ENCODE measurements at places on chromosomes 2 and 18.

GRCh38 chr2:42169874-42170521 is 845 bp downstream of the EML4 start:
- no peak overlapping the region for H3K27ac ChIP-seq
- H3K36me3 ChIP-seq, result no peaks in the 10 kb centered on the region
- no peaks in the 10 kb centered on the region for H3K4me1 ChIP-seq
- peak; percentile 3 for DNase-seq

- H3K27me3 ChIP-seq, result peaks cover 17% of the 10 kb centered on the region
- H3K4me3 ChIP-seq, result no peak overlapping the region
- H3K36me3 ChIP-seq, result no peaks in the 10 kb centered on the region
- peaks cover 7% of the 10 kb centered on the region for H3K4me1 ChIP-seq
Observed at GRCh38 chr18:11309172-11309571, 159.8 kb upstream of the PIEZO2 start.

DNA sequence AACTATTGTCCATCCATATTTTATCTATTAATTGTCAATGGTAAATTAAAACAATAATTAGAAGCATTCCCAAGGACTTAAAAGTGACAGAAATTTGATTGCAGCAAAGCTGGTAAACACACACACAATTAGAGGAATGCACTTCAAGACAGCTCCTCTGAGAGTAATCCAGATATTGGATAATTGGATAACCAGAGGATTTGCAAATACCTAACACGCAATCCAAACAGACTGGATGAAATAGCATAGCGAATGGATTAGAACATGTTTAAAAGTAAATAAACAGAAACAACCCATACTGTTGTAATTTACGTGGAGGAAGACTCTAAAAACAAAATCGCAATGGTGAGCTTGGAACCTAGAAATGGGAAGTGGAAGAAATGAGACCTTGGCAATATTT is 239.8 kb downstream of the METTL4 start:
- no peaks in the 10 kb centered on the region for H3K27me3 ChIP-seq
- H3K27ac ChIP-seq, result no peak overlapping the region
- H3K36me3 ChIP-seq, result no peaks in the 10 kb centered on the region
- H3K4me3 ChIP-seq, result no peak overlapping the region
- DNase-seq, result no peak

GRCh38 chr2:227035711-227036367 is 128.2 kb downstream of the COL4A4 start:
- no peak overlapping the region for H3K27ac ChIP-seq
- no peaks in the 10 kb centered on the region for H3K4me1 ChIP-seq
- H3K4me3 ChIP-seq, result no peak overlapping the region
- peaks cover 12% of the 10 kb centered on the region for H3K27me3 ChIP-seq
- DNase-seq, result no peak
- no peaks in the 10 kb centered on the region for H3K36me3 ChIP-seq

- no peaks in the 10 kb centered on the region for H3K4me1 ChIP-seq
- no peak for DNase-seq
- no peaks in the 10 kb centered on the region for H3K27me3 ChIP-seq
- H3K4me3 ChIP-seq, result no peak overlapping the region
- no peak overlapping the region for H3K27ac ChIP-seq
- no peaks in the 10 kb centered on the region for H3K36me3 ChIP-seq
Observed at GRCh38 chr18:72768681-72769229, 99.0 kb downstream of the NETO1 start.

DNA sequence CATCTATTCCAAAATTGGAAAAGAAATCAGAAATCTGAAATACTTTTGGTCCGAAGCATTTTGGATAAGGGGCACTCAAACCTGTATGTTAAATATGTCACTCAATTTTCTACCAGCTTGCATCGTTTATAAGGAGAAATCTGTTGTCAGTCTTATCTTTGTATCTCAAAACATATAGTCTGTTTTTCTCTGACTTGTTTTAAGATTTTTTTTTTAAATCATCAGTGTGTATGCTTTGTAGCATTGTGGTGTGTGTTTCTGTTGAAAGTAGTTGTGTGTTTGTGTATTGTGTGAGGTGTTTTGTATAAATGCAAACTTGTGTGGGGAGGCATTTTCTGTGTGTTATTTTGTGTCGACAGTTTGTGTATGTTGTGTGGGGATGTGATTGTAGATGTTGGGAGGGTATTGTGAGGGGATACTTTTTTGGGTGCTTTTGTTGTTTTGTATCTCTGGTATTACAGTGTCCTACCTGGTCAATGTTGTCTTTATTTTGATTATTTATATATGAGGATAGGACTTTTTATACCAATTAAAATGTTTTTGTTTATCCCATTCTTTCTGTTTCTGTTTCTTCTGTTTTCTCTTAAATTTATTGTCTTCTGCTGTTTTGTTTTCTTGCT is 30.9 kb downstream of the SMCHD1 start:
- no peak overlapping the region for H3K4me3 ChIP-seq
- H3K4me1 ChIP-seq, result peaks cover 5% of the 10 kb centered on the region
- DNase-seq, result no peak
- H3K36me3 ChIP-seq, result peaks cover 54% of the 10 kb centered on the region

- no peak for DNase-seq
- no peak overlapping the region for H3K27ac ChIP-seq
- no peaks in the 10 kb centered on the region for H3K36me3 ChIP-seq
- H3K27me3 ChIP-seq, result no peaks in the 10 kb centered on the region
- no peak overlapping the region for H3K4me3 ChIP-seq
- H3K4me1 ChIP-seq, result no peaks in the 10 kb centered on the region
Observed at GRCh38 chr2:80114812-80115211, 189.7 kb downstream of the LRRTM1 start.

GRCh38 chr2:143223556-143223955 is 94.3 kb downstream of the ARHGAP15 start:
- no peak overlapping the region for H3K27ac ChIP-seq
- no peaks in the 10 kb centered on the region for H3K27me3 ChIP-seq
- no peaks in the 10 kb centered on the region for H3K4me1 ChIP-seq
- H3K36me3 ChIP-seq, result no peaks in the 10 kb centered on the region
- DNase-seq, result no peak

- H3K27ac ChIP-seq, result no peak overlapping the region
- H3K4me3 ChIP-seq, result no peak overlapping the region
- H3K4me1 ChIP-seq, result no peaks in the 10 kb centered on the region
- DNase-seq, result no peak
- peaks cover 54% of the 10 kb centered on the region for H3K36me3 ChIP-seq
- no peaks in the 10 kb centered on the region for H3K27me3 ChIP-seq
Observed at GRCh38 chr18:76957384-76958355, 135.3 kb downstream of the ZNF236 start.

GRCh38 chr2:67272195-67272594 is 124.9 kb upstream of the ETAA1 start:
- no peak overlapping the region for H3K27ac ChIP-seq
- no peaks in the 10 kb centered on the region for H3K36me3 ChIP-seq
- no peaks in the 10 kb centered on the region for H3K4me1 ChIP-seq
- no peaks in the 10 kb centered on the region for H3K27me3 ChIP-seq
- no peak for DNase-seq

DNA sequence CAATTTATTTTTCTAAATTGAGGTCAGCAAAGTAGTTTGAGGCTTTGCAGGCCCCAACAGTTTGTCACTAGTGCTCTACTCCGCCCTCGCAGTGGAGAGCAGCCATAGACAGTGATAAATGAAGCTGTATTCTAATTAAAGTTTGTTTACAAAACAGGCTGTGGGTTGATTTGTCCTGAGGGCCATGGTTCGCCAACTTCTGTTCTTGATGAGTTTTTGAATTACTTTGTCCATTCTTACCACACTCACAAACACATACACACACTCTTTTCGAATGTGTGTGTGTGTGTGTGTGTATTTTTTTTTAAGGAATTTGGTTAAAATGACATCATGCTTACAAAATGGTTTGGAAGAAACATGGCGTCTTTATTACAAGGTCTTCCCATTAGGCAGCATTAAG is 68.6 kb downstream of the MTCL1 start:
- H3K4me3 ChIP-seq, result no peak overlapping the region
- DNase-seq, result no peak
- no peaks in the 10 kb centered on the region for H3K36me3 ChIP-seq
- H3K4me1 ChIP-seq, result no peaks in the 10 kb centered on the region

DNA sequence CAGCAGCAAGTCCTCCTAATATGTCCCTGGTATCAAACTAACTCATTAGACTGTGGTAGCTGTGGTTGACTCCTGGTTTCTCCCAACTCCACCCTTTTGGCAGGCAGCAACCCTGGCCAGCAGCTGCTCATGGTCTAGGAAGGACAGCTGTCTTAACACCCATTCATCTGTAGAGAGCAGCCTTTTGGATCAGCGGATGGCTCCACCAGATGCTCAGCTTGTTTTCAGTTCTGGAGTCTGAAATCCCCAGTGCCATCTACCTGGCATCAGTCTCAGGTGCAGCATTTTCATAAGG is 100.5 kb downstream of the SPOPL start:
- DNase-seq, result no peak
- no peak overlapping the region for H3K27ac ChIP-seq
- H3K4me1 ChIP-seq, result no peaks in the 10 kb centered on the region
- H3K4me3 ChIP-seq, result no peak overlapping the region
- no peaks in the 10 kb centered on the region for H3K36me3 ChIP-seq

GRCh38 chr2:102604769-102605168 is 14.6 kb upstream of the SLC9A2 start:
- no peaks in the 10 kb centered on the region for H3K27me3 ChIP-seq
- H3K27ac ChIP-seq, result no peak overlapping the region
- H3K36me3 ChIP-seq, result no peaks in the 10 kb centered on the region

GRCh38 chr18:56913941-56914340 is 232.9 kb upstream of the BOD1L2 start:
- H3K27ac ChIP-seq, result no peak overlapping the region
- no peak overlapping the region for H3K4me3 ChIP-seq
- H3K36me3 ChIP-seq, result no peaks in the 10 kb centered on the region
- DNase-seq, result no peak
- no peaks in the 10 kb centered on the region for H3K4me1 ChIP-seq

DNA sequence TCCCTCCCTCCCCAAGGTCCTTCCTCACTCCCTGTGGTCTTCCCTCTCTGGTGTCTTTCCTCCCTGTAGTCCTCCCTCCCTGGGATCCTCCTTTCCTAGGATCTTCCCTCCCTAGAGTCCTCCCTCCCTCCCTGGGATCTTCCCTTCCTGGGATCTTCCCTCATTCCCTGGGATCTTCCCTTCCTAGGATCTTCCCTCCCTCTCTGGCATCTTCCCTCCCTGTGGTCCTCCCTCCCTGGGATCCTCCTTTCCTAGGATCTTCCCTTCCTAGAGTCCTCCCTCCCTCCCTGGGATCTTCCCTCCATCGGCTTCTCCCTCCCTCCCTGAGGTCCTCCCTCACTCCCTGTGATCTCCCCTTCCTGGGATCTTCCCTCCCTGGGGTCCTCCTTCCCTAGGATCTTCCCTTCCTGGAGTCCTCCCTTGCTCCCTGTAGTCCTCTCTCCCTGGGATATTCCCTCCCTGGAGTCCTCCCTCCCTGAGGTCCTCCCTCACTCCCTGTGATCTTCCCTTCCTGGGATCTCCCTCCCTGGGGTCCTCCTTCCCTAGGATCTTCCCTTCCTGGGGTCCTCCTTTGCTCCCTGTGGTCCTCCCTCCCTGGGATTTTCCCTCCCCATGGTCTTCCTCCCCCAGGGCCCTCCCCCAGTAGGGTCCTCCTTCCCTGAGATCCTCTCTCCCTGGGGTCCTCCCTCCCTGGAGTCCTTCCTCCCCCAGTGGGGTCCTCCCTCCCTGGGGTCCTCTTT is 23.0 kb downstream of the STK25 start:
- no peak overlapping the region for H3K4me3 ChIP-seq
- no peaks in the 10 kb centered on the region for H3K4me1 ChIP-seq
- H3K36me3 ChIP-seq, result peaks cover 2% of the 10 kb centered on the region
- no peaks in the 10 kb centered on the region for H3K27me3 ChIP-seq

GRCh38 chr2:118987886-118988285 is 45.9 kb downstream of the MARCO start:
- H3K36me3 ChIP-seq, result no peaks in the 10 kb centered on the region
- H3K4me3 ChIP-seq, result no peak overlapping the region
- H3K27me3 ChIP-seq, result peaks cover 13% of the 10 kb centered on the region
- H3K27ac ChIP-seq, result no peak overlapping the region
- DNase-seq, result peak; percentile 62

DNA sequence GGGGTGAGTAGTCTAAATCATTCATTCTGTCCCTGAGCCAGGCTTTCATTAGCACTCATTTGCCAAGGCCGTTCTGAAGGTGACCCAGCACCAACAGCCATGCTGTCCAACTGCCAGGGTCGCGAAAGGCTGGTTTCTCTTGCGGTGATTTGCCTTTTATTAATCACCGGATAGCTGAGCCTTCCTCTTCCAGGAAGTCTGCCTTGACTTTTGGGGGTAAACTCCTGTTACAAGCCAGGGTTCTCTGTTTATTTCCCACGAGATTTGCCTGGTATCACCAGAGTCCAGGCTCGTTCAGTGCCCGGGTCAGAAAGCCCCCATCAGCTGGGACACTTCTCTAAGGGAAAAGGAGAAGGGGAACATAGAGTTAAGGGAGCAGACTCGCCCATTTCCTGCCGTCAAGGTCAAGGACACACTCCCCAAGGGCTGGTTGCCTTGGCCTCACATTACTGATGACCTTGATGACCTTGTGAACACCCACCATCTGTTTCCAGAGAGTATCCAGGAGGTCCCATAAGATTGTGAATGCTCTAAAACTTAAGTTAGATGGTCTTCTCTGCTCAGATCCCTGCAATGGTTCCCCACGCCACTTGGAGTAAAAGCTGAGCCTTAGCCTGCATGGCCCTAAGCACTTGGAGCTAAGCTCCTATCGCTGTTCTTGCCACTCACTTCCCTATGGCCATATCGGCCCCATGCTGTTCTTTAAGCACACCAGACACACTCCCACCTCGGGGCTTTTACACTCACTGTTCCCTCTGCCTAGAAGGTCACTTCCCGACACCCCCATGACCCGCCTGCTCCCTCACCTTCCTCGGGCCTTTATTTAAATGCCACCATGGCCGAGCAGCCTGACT is 118.0 kb upstream of the STPG4 start:
- DNase-seq, result no peak
- no peaks in the 10 kb centered on the region for H3K27me3 ChIP-seq
- peaks cover 7% of the 10 kb centered on the region for H3K36me3 ChIP-seq
- H3K4me1 ChIP-seq, result peaks cover 34% of the 10 kb centered on the region

DNA sequence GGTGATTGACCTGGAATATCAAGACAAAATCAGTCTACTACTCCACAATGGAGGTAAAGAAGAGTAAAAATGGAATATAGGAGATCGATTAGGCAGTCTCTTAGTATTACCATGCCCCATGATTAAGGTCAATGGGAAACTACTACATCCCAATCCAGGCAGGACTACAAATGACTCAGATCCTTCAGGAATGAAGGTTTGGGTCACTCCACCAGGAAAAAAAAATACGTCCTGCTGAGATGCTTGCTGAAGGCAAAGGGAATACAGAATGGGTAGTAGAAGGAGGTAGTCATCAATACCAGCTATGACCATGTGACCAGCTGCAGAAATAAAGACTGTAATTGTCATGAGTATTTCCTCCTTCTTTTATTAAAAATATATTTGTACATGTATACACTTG is 103.4 kb upstream of the NPAS2 start:
- H3K4me1 ChIP-seq, result peaks cover under 1% of the 10 kb centered on the region
- no peak overlapping the region for H3K27ac ChIP-seq
- H3K27me3 ChIP-seq, result no peaks in the 10 kb centered on the region
- H3K36me3 ChIP-seq, result peaks cover 3% of the 10 kb centered on the region

- no peaks in the 10 kb centered on the region for H3K27me3 ChIP-seq
- peaks cover 16% of the 10 kb centered on the region for H3K4me1 ChIP-seq
- H3K27ac ChIP-seq, result no peak overlapping the region
- no peak for DNase-seq
Observed at GRCh38 chr2:64457524-64457923, 3.6 kb downstream of the LGALSL start.
